ENCODE measurements at places on chromosomes 16 and 17.

DNA sequence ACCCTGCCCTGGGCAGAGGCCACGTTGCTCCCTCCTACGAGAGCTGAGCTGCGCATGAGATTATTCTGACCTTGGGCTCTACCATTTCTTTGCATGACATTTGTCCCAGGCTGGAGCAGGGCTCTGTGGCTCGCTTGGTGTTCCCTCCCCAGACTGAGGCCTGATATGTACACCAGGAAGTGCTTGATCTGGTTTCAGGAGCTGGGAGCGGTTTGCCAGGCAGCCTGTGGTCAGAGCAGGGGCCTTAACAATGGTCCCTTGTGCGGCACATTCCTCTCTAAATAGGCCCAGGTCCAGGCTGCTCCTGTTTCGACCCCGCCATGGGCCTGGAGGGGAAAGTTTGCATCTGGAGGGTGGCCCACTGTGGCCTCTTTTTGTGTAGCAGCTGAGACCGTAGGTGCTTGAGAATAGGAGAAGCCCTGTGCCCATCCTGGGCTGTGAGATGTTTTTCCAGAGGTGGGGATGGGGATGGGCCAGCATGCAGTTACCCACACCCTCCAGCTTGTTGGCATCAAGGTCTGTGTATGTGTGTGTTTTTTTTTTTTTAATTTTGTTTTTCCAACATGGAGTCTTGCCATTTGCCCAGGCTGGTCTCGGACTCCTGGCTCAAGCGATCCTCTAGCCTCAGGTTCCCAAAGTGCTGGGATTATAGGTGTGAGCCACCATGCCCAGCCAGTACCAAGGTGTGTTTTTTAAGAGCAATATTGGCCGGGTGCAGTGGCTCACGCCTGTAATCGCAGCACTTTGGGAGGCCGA is 253.9 kb downstream of the SEC14L1 start:
- H3K27me3 ChIP-seq = no peaks in the 10 kb centered on the region
- no peaks in the 10 kb centered on the region for H3K36me3 ChIP-seq
- peaks cover 53% of the 10 kb centered on the region for H3K4me1 ChIP-seq
- H3K27ac ChIP-seq = no peak overlapping the region
- H3K4me3 ChIP-seq = no peak overlapping the region

GRCh38 chr16:54585094-54585997 is 298.8 kb upstream of the IRX3 start:
- DNase-seq = no peak
- no peak overlapping the region for H3K27ac ChIP-seq
- H3K4me3 ChIP-seq = no peak overlapping the region
- H3K36me3 ChIP-seq = no peaks in the 10 kb centered on the region

DNA sequence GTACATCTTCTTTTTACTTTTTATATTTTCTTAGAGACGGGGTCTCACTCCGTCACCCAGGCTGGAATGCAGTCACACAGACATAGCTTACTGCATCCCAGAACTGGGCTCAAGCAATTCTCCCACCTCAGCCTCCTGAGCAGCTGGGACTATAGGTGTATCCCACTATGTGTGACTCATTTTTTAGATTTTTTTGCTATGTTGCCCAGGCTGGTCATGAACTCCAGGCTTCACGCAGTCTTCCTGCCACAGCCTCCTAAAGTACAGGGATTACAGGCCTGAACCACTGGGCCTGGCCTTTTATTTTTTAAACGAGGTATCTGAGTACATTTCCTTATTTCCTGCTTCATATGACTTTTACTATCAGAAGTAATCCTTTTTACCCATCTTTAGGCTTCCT is 48.0 kb downstream of the GLG1 start:
- H3K27ac ChIP-seq = peak overlapping the region; percentile 40
- no peaks in the 10 kb centered on the region for H3K36me3 ChIP-seq
- no peaks in the 10 kb centered on the region for H3K27me3 ChIP-seq
- peaks cover 6% of the 10 kb centered on the region for H3K4me1 ChIP-seq
- H3K4me3 ChIP-seq = no peak overlapping the region

GRCh38 chr17:1635675-1636465 is 7.2 kb upstream of the SLC43A2 start:
- H3K4me3 ChIP-seq = no peak overlapping the region
- H3K36me3 ChIP-seq = no peaks in the 10 kb centered on the region
- no peaks in the 10 kb centered on the region for H3K4me1 ChIP-seq
- no peaks in the 10 kb centered on the region for H3K27me3 ChIP-seq
- no peak overlapping the region for H3K27ac ChIP-seq
- no peak for DNase-seq

DNA sequence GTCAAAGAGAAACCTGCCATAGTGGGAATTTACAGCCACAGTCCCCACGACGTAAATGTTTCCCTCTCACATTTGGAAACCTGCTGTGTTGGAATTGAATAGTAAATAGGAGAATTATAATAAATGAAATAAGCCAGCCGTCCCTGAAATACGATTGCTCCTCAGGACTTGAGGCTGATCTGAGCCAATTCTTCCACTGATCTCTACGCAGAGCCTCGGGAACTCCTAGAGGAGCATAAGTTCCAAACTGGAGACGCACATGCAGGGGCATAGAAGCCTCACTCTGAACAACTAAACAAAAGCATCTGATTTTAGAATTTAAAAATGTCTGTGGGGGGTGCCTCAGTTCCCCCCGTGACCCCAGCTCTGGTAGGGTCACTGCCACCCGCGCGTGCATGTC is 10.2 kb upstream of the TEX19 start:
- no peaks in the 10 kb centered on the region for H3K4me1 ChIP-seq
- DNase-seq = no peak
- no peaks in the 10 kb centered on the region for H3K27me3 ChIP-seq
- no peaks in the 10 kb centered on the region for H3K36me3 ChIP-seq
- no peak overlapping the region for H3K27ac ChIP-seq

- H3K4me3 ChIP-seq = no peak overlapping the region
- no peak for DNase-seq
- H3K36me3 ChIP-seq = no peaks in the 10 kb centered on the region
- no peak overlapping the region for H3K27ac ChIP-seq
- no peaks in the 10 kb centered on the region for H3K4me1 ChIP-seq
These were observed 2.3 kb downstream of the ADORA2B start for GRCh38 chr17:15947271-15947670.

DNA sequence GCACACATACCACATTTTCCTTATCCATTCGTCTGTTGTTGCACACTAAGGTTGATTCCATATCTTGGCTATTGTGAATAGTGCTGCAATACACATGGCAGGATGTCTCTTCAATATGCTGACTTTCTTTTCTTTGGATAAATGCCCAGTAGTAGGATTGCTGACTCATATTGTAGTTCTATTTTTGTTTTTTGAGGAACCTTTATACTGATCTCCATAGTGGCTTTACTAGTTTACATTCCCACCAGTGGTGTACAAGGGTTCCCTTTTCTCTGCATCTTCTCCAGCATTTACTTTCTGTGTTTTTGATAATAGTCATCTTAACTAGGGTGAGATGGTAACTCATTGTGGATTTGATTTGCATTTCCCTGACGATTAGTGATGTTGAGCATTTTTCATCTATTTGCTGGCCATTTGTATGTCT is 118.1 kb downstream of the STXBP4 start:
- H3K27ac ChIP-seq = no peak overlapping the region
- no peaks in the 10 kb centered on the region for H3K27me3 ChIP-seq
- H3K4me1 ChIP-seq = peaks cover 20% of the 10 kb centered on the region
- DNase-seq = no peak
- H3K4me3 ChIP-seq = no peak overlapping the region

- peaks cover 97% of the 10 kb centered on the region for H3K4me1 ChIP-seq
- no peaks in the 10 kb centered on the region for H3K36me3 ChIP-seq
- H3K27ac ChIP-seq = peak overlapping the region; percentile 68
- H3K27me3 ChIP-seq = no peaks in the 10 kb centered on the region
- H3K4me3 ChIP-seq = peak overlapping the region; percentile 62
- DNase-seq = no peak
These were observed 19.7 kb downstream of the SLC7A6 start for GRCh38 chr16:68283801-68284598.

DNA sequence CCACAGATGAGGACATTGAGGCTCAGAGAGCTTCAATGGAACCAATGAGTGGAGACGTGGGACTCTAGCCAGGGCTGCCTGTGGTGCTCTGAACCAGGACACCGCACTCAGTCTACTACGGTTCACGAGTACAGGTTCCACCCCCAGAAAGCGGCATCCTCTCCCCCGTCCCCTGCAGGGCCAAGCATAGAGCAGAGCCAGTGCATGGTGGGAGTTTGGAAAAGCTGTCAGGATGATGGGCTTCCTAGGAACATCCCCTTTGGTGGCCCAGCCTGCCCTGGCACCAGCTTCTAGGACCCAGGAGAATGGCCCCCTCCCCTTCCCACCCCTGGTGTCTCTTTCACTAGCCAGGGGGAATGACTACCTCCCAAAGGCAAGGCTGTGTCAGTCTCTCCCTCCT is 8.4 kb downstream of the ZNF319 start:
- no peaks in the 10 kb centered on the region for H3K27me3 ChIP-seq
- H3K4me1 ChIP-seq = peaks cover 28% of the 10 kb centered on the region
- H3K36me3 ChIP-seq = peaks cover 31% of the 10 kb centered on the region
- DNase-seq = no peak

All from naive thymus-derived CD4-positive, alpha-beta T cell (primary cell).